H1 (cell line): ENCODE measurements at places on chromosomes 2 and 18. TPM values are rescaled to one million over a fixed set of nuclear protein-coding genes. Genes with fewer than 3 reads are reported as not detected.

Gene CNTNAP5
- 0.17 and 0.76 TPM in 2 replicates for total RNA-seq

Gene RFTN2
- 1.2 and 2.4 TPM in 2 replicates for total RNA-seq

Gene VWA3B
- not detected in 2 replicates for total RNA-seq

Gene FAM237A
- not detected in 2 replicates for total RNA-seq

Gene GREB1
- 41.7 and 43.4 TPM in 2 replicates for total RNA-seq

Gene UGP2
- total RNA-seq, result 925 and 956 TPM in 2 replicates

DNA sequence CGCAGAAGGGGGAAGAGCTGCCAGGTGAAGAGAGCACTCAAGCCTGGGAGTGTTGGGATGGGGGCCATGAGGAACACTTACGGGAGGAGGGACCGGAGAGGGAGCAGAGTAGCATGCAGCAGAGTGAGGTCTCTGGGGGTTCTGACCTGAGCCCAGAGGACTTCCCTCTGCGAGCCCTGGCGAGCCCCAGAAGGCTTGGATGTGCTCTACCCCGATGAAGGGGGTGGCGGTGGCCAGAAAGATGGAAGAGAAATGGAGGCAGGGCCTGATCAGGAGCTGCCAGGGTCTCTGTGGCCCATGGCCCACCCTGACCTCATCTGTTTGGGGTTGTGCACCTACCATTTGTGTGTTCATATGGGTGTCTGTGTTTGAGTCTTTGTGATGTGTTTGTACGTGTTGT, 42.0 kb downstream of the CROCC2 start:
- no peaks in the 10 kb centered on the region for H3K36me3 ChIP-seq

DNA sequence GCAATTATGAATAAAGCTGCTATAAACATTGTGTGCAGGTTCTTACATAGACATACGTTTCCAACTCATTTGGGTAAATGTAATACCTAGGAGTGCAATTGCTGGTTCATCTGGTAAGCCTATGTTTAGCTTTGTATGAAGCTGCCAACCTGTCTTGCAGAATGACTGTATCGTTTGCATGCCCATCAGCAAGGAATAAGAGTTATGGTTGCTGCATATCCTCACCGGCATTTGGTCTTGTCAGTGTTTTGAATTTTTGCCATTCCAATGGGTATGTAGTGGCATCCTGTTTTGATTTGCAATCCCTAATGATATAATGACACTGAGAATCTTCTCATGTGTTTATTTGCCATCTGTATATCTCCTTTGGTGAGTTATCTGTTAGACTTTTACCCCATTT, 20.7 kb downstream of the CCDC150 start:
- H3K4me1 ChIP-seq, result no peaks in the 10 kb centered on the region; the same call in 1 of the 2 replicates
- peaks cover 13% of the 10 kb centered on the region for H3K36me3 ChIP-seq
- no peak overlapping the region for H3K4me3 ChIP-seq
- H3K27me3 ChIP-seq, result no peaks in the 10 kb centered on the region
- no peak for DNase-seq

- no peaks in the 10 kb centered on the region for H3K4me1 ChIP-seq
- no peaks in the 10 kb centered on the region for H3K36me3 ChIP-seq
- no peaks in the 10 kb centered on the region for H3K27me3 ChIP-seq
Measured at GRCh38 chr2:195674491-195675221, 17.6 kb downstream of the SLC39A10 start.

DNA sequence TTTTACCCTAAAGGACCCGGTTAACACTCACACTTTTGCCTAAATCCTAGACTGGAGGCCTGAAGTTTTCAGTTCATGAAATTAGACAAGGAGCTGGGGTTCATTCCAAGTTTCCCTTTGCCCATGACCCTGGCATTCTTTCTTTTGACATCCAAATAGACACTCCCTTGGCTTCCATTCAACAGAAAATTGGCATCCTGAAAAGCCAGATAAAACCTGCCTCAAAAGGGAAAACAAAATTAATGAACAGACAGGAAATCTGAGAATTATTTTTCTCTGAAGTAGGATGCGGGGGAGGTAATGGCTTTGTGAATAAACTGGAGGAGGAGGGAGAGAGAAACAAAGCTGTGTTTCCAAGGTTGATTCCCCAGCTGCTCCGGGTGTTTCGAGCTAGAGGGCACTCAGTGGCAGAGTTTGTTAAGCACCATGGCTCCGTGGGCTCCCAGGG, 41.0 kb downstream of the SPP2 start:
- H3K36me3 ChIP-seq, result no peaks in the 10 kb centered on the region
- no peak for DNase-seq
- H3K4me3 ChIP-seq, result no peak overlapping the region
- no peaks in the 10 kb centered on the region for H3K4me1 ChIP-seq

DNA sequence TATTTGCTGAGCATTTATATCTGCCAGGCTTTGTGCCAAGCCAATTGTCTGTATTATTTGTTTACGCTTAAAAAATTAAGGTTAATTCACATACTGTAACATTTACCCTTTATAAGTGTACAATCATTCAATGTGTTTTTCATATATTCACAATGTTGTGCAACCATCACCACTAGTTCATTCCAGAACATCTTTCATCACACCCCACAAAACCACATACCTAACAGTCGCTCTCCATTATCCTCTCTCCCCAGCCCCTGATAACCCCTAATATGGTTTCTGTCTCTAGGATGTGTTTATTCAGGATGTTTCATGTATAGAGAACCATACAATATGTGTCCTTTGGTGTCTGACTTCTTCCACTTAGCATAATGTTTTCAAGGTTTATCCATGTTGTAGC, 234.1 kb downstream of the INSIG2 start:
- peaks cover 22% of the 10 kb centered on the region for H3K4me1 ChIP-seq
- no peaks in the 10 kb centered on the region for H3K36me3 ChIP-seq
- H3K27ac ChIP-seq, result no peak overlapping the region
- no peak for DNase-seq
- H3K4me3 ChIP-seq, result no peak overlapping the region

GRCh38 chr18:28043631-28044030, 133.3 kb downstream of the CDH2 start:
- H3K36me3 ChIP-seq, result no peaks in the 10 kb centered on the region
- H3K27me3 ChIP-seq, result no peaks in the 10 kb centered on the region
- peaks cover 12% of the 10 kb centered on the region for H3K4me1 ChIP-seq
- no peak overlapping the region for H3K27ac ChIP-seq
- DNase-seq, result no peak

GRCh38 chr2:72041638-72042111, 106.0 kb downstream of the CYP26B1 start:
- H3K27me3 ChIP-seq, result no peaks in the 10 kb centered on the region
- no peak for DNase-seq
- H3K36me3 ChIP-seq, result no peaks in the 10 kb centered on the region

- no peaks in the 10 kb centered on the region for H3K27me3 ChIP-seq
- DNase-seq, result no peak
- H3K36me3 ChIP-seq, result no peaks in the 10 kb centered on the region
- no peaks in the 10 kb centered on the region for H3K4me1 ChIP-seq
Measured at GRCh38 chr2:7437141-7437540, 519.9 kb downstream of the RNF144A start.

- no peak overlapping the region for H3K27ac ChIP-seq
- H3K4me1 ChIP-seq, result no peaks in the 10 kb centered on the region
- no peak for DNase-seq
- H3K4me3 ChIP-seq, result no peak overlapping the region
- no peaks in the 10 kb centered on the region for H3K36me3 ChIP-seq
- no peaks in the 10 kb centered on the region for H3K27me3 ChIP-seq
Measured at GRCh38 chr2:233668605-233669260, 3.0 kb upstream of the UGT1A9 start.

DNA sequence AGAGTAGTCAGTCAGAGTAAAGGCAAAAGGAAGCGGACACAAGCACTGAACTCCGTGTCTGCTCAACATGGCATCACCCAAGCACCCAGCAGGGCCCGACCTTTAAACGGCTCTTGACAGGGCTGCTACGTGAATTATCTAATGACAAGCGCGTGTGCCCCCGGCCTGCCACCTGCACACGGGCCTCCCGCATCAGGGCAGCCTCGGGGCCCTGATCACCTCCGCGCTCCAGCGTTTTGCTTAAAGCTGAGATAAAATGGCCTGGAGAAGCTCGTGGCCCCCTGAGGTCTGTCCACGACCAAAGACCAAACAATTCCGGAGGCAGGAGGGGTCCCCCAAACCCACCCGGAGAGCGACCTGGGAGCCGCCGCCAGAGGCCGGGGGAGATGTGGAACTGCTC, 376 bp downstream of the NDUFA10 start:
- DNase-seq, result no peak
- H3K27ac ChIP-seq, result no peak overlapping the region; the same call in 1 of the 2 replicates
- H3K4me1 ChIP-seq, result no peaks in the 10 kb centered on the region

DNA sequence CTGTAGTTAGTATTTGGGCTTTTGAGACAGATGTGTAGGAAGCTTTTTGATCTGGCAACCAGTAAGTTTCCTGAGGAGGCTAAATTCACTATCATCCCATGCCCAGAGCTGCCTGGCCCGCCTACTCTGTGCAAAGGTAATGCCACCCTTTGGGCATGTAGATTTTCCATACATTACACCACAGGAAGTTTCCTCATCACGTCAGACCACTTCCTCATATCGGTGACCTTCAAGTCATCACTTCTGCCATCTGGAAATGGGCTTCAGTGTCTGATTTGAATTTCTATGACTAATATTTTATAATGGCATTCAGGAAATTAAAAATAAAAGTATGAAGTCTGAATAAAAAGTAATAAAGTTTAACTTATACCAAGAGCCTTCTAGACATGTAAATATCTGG, 825.4 kb downstream of the DCDC2C start:
- H3K36me3 ChIP-seq, result no peaks in the 10 kb centered on the region
- H3K27me3 ChIP-seq, result no peaks in the 10 kb centered on the region
- no peak overlapping the region for H3K4me3 ChIP-seq
- DNase-seq, result no peak
- H3K4me1 ChIP-seq, result no peaks in the 10 kb centered on the region

GRCh38 chr2:232951891-232952290, 61.2 kb downstream of the NGEF start:
- H3K27ac ChIP-seq, result no peak overlapping the region
- H3K4me1 ChIP-seq, result no peaks in the 10 kb centered on the region
- DNase-seq, result no peak
- H3K4me3 ChIP-seq, result no peak overlapping the region
- no peaks in the 10 kb centered on the region; the same call in 1 of the 2 replicates for H3K27me3 ChIP-seq

DNA sequence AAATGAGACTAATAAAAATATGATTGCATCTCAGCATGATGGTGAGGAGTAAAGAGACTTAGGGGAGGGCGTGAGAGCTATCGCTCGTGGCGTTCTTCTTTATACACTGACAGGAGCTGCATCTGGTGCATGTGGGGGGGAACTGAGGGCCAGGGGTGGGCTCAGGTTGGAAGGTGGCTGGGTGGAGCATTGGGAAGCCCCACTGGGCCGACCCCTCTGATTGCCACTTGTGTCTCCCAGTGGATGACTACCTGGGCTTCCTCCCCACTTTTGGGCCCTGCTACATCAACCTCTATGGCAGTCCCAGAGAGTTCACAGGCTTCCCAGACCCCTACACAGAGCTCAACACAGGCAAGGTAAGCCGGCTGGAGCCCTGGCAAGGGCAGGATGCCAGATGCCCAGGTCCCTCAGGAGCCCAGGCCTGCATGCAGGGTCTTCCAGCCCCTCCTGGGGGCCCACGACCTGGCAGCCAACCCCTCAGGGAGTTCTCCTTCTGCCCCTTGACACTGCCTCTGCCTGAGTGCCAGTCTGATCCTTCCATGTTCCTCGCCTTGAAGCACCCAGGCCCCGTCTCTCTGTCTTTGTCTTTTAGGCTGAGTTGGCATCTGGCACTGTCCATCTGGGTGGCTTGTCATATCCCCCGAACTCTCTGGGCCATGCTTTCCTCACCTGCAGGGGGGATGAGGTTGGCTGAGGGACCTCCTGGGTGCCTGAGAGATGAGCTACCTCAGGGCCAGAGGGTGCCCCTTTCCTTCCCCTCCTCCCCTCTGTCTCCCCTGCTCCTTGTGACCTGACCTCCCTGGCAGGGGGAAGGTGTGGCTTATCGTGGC, 97.7 kb downstream of the DYSF start:
- no peaks in the 10 kb centered on the region for H3K36me3 ChIP-seq
- H3K27me3 ChIP-seq, result no peaks in the 10 kb centered on the region
- H3K4me3 ChIP-seq, result no peak overlapping the region
- H3K27ac ChIP-seq, result no peak overlapping the region
- H3K4me1 ChIP-seq, result no peaks in the 10 kb centered on the region

DNA sequence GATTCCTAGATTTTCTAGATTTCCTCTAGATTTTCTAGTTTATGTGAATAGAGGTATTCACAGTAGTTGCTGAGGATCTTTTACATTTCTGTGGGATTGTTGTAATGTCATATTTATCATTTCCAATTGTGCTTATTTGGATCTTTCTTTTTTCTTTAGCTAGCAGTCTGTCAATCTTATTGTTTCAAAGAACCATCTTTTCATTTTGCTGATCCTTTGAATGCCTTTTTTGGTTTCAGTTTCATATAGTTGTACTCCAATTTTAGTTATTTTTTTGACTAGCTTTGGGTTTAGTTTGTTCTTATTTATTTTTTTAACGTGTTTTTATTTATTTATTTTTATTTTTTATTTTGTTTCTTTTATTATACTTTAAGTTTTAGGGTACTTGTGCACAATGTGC, 24.5 kb downstream of the CLIP4 start:
- no peaks in the 10 kb centered on the region for H3K27me3 ChIP-seq
- no peaks in the 10 kb centered on the region for H3K36me3 ChIP-seq
- no peak for DNase-seq
- no peak overlapping the region for H3K27ac ChIP-seq

DNA sequence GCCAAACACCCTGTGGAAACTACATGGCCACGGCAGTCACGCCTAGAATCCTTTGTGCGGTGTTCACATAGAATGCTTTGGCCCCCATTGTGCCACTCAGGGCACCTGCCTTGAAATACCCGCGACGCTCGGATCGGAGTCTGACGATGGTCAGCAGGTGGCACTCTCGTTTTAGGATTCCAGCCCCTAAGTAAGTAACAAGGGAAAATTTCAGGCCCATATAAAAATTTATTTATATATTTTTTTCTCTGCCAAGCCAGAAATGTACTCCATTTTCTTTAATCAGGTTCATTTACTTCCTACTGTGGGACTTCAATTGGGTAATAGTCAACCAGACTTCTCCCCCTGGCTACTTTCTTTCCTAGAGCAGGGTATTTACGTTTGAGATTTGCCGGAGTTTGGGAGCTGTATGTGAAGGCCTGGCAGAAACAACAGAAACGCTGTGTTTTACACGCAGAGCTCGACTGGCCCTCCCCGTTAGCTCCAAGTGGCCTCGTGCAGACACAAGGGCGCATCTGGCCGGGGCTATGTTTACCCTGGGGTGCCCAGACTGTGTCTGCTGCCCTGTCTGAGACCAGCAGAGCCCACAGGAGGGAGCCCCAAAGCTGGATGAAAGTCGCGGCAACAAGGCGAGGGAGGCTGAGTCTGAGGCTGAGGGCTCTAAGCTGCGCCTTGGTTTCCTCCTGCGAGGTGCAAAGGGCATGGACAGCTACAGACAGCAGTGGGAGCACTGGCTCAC, 41.6 kb downstream of the LRRC30 start:
- no peaks in the 10 kb centered on the region for H3K27me3 ChIP-seq
- H3K27ac ChIP-seq, result no peak overlapping the region
- no peak overlapping the region for H3K4me3 ChIP-seq
- H3K4me1 ChIP-seq, result no peaks in the 10 kb centered on the region
- no peaks in the 10 kb centered on the region for H3K36me3 ChIP-seq
